ENCODE measurements at places on chromosomes 7 and 10.

- DNase-seq = no peak
Observed at GRCh38 chr10:130737186-130737585, 574.3 kb downstream of the TCERG1L start.

DNA sequence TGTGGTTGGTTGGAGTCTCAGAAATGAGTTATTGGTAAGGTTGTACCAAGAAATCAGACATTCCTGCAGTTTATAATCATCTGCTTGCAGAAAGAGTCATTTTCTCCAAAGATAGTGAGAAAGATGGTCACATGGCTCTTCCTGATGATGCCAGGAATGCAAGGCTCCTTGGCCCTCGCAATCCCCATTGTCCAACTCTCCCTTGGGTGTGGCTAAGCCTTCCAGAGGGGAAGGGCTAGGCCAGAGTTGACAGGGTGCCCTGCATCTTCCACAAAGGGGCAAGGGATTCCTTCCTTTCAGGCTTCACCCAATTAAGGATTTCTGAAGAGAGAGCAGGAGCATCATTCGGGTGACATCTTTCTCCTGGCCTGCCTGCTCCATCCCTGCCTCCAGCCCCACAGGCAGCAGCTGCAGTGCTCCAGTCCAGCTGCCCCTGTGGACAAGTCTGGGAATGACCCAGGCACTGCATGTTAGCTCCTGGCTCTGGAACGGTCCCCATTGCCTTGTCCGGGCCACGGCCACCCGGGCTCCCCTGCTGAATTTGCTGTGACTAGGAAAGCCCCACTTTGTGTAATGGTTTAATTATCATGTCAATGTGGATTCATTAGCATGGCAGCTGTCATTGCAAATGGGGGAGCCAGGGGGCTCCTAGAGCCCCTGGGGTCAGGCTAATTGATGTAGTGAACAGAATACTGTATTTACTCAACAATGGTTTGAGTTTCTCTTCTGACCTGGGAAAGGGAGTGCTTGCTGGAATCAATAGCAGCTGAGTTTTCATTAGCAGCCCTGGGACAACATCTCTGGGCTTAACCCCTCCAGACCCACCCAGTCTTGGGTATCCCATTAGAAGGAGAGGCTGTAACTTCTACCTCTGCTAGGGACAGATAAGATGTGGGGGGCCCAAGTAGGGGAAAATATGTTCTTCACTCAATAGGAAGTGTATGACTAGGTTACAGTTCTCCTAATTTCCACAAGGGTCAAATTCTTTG is 112.6 kb upstream of the TBX20 start:
- no peak for DNase-seq

- no peak for DNase-seq
Observed at GRCh38 chr7:34451923-34452322, 206.1 kb upstream of the NPSR1 start.

DNA sequence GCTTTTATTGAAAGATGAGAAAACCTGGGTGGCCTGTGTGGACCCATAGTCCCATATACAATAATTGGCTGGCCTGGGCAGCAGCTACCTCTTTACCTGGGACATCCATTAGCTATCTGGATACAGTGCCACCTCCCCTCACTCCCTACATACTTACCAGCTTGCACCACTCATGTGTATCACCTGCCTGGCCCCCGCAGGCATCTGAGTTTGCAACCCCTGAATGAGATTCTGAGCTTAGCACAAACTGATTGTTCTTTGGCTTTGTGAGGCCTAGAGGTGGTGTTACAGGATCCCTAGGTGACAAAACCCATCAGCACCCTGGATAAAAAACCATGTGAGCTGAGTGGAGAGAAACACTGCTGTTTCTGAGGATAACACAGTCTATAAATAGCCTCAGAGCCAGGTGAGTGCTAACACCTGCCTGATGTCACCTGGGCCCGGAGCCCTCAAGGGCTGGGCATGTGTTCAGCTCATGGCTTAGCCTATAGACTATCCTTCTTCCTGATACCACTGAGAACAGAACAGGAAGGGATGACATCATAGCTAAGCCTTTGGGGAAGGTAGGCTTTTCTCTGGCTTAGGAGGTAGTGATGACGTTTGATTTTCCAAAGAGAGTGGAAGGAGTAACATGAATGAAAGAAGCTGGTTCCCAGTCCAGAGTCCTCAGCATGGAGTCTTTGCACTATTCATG is 2.6 kb upstream of the PPIF start:
- DNase-seq = no peak

GRCh38 chr7:139777133-139777891 is 486 bp downstream of the HIPK2 start:
- no peak for DNase-seq

- no peak for DNase-seq
Observed at GRCh38 chr7:133742709-133743538, 384.2 kb upstream of the LRGUK start.

GRCh38 chr10:92175164-92175563 is 115.7 kb downstream of the CPEB3 start:
- DNase-seq = no peak

DNA sequence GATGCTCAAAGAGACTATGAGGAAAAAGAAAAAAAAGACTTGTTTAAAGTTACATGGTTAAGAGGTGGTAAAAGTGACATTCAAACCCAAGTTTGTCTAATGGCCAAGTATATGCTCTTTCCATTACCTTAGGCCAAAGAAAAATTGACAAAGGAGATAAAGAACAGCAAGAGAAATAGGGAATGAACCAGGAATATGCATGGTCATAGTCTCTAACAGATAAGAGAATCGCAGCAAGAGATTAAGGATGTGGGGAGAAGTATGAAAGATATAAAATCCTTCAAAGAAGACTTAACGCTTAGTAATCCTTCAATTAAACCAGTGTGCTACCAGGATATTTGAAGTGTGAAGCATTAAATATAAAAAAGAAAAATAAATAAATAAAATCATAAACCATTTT is 23.2 kb upstream of the LRRN3 start:
- DNase-seq = no peak

DNA sequence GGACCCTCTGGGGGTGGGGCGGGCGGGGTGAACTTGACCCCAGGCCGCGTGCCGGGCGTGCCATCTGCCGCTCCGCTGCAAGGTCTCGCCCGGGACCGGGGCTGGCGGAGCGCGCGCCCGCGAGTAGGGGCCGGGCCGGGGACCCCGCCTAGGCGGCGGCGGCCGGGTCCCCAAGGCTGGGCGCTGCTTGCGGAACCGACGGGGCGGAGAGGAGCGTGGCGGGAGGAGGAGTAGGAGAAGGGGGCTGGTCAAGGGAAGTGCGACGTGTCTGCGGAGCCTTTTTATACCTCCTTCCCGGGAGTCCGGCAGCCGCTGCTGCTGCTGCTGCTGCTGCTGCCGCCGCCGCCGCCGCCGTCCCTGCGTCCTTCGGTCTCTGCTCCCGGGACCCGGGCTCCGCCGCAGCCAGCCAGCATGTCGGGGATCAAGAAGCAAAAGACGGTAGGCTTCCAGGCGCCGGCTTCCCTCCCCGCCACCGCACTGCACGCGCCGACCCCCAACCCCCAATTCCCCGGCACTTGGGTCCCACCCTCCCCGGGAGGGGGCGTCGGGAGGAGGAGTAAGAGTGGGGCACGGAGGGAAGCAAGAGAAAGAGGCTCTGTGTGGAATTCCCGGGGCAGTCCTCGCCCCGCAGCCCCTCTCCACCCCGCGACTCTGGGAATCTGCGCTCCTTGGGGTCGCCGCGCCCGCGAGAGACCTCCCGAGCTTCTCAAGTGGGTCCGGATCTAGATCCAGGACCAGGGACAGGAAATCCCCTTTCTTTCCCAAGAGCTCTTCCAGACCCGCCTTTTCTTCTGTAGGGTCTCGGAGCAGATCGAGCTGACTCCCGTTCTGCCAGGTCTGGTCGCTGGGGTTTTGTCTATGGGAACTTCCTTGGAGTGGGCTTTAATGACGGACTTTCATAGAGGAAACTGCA is at the start of gene PAPSS2:
Gene PAPSS2 (plus strand): TSS at position 308 of the 913 bp plus-strand sequence. CDS start 104 bp downstream, at position 412.
- no peak for DNase-seq

- DNase-seq = no peak
Observed at GRCh38 chr7:98990356-98990755, 112.0 kb downstream of the TRRAP start.

DNA sequence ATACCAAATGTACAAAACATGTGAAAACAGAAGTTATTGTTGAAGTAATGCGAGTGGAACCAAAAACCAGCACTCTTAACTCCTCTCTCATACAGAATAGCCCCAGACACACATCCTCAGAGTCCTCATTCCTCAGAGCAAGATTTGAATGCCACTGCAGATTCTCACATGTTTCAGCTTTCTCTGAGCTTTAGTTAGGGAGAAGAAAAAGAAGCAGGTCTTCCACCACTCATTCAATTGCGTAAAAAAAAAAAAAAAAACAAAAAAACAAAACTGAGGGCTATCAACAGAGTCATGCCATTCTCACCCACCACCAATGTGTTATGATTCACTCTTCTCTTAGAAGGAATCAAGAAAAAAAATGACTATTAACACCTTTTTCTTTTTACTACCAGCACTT is 287.7 kb downstream of the IPMK start:
- DNase-seq = no peak

- no peak for DNase-seq
Observed at GRCh38 chr7:51256209-51256781, 60.3 kb downstream of the COBL start.

DNA sequence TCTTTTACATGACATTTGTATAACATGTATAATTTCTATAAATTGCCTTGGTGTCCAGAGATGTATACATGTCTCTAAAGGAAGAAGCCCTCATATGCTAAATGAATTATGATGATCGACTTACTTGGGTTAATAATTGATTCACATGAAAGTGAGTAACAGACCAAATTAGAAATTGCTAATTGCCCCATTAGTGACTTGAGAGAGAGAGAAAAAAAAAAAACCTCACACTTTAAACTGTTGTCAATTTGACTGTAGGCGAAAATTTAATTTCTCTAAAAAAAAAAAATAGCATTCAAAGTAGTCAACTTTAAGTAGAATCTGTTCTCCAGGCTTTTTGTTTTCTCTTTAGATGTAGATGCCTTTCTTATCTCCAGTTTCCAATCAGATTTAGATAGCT is 383.3 kb downstream of the SH2D4B start:
- DNase-seq = no peak

DNA sequence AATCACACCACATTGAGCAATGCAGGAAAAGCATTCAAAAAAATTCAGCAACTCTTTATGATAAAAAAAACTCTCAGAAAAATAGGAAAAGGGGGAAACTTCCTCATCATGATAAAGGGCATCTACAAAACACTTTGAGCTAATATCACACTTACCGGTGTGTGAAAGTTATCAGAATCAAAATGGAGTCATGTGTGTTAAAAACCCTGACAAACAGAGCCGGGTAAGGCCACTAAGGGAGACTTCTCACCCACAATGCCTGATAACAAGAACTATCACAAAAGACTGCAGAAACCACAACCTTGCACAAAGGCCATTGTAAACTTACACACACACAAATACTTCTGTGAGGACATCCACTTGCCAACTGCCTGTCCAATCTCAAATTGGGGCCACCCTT is 34.8 kb upstream of the SMARCD3 start:
- no peak for DNase-seq

- DNase-seq = no peak
Observed at GRCh38 chr10:96397902-96398301, 39.1 kb upstream of the OPALIN start.

- DNase-seq = no peak
Observed at GRCh38 chr10:78475437-78475836, 441.8 kb downstream of the RPS24 start.

DNA sequence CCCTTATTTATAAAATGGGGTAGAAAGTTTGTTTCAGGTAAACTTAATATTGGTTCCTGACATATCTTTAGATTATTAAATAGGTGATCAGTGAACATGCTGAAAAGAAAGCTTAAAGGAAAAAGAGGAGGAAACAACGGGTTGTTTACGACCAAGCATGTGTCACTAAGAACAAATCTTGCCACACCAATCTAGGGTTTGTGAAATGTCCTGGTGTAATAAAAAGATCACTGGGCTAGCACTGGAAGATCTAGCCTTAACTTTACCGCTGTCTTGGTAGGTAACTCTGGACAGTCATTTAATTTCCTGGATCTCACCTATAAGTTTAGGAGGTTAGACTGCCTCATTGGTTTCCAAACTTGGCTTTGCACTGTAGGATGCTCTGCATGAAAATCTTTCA is 19.0 kb downstream of the VPS26A start:
- DNase-seq = no peak

DNA sequence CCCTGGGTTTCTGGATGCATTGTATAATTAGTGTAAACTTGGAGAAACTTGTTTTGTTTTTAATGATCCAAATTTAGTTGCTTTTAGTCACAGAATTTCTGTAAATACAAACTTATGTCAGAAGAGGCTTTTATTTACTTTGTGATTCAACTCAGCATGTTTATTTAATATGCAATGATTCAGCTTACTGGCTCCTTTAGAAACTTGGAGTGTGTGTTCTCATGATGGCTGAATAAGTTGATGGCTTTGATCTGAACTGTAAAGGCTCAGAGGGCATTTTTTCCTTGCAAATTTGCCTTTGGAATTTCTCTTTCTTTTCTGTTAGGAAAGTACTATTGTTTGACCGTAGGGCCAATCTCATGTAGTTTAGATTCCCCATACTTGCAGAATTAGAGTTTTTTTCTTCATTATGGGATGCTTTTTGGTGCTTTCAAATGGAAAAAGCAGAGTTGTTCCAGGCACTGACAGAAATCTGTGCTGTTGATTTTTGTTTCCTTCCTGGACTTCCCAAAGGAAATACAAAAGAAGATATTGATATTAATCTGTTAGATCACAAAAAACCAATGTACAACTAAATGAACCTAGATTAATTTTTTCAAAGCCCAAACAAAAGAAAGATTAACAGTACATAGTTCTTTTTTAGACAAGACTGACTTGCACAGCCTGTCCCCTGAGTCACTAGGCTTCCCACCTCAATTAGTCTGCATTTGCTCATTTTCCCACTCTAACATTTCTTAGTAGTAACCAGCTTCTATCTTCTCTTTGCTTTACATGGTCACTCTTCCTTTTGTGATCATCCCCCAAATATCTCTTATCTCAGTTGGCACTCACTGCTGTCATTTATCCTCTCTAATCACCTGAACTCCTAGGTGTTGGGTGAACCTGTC is 96.8 kb upstream of the AGR3 start:
- DNase-seq = no peak

DNA sequence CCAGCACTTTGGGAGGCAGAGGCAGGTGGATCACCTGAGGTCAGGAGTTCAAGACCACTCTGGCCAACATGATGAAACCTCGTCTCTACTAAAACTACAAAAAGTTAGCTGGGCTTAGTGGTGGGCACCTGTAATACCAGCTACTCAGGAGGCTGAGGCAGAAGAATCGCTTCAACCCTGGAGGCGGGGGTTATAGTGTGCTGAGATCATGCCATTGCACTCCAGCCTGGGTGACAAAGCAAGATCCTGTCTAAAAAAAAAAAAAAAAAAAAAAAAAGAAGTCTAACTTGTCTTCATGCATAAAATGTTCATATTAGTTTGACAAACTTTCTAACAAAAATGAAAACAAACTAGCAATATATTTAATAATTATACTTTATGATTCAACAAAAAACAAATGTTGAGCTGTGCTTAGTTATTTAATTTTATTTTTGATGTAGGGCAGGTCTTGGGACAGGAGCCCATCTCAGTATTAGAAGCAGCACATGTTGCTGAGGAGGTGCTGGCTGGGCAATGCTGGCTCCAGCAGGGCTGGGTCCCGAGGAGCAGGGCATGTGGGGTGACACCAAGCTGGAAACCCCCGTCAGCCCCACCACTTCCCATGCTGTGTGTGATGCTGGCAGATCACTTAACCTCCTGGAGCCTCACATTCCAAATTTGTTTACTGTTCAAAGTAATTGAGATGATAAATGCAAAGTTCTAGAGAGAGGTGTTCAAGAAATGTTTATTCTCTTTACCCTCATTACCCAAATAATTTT is 335.3 kb upstream of the KLF6 start:
- no peak for DNase-seq

GRCh38 chr7:26096136-26096535 is 55.9 kb upstream of the NFE2L3 start:
- DNase-seq = no peak

GRCh38 chr7:96188174-96188581 is 133.7 kb downstream of the SLC25A13 start:
- no peak for DNase-seq
